PC-9 (cell line): ENCODE measurements at places on chromosomes 4 and X. TPM values are rescaled to one million over a fixed set of nuclear protein-coding genes. Genes with fewer than 3 reads are reported as not detected.

DNA sequence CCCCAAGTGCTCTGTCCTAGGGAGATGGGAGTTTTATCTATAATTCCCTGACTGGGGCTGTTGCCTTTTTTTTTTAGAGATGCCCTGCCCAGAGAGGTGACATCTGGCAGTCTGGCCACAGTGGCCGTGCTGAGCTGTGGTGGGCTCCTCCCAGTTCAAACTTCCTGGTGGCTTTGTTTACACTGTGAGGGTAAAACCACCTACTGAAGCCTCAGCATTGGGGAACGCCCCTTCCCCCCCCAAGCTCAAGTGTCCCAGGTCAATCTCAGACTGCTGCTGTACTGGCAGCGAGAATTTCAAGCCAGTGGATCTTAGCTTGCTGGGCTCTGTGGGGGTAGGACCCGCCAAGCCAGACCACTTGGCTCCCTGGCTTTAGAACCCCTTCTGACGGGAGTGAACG, 38.3 kb upstream of the CBLL2 start:
- no peak overlapping the region for H3K27ac ChIP-seq
- no peaks in the 10 kb centered on the region for H3K27me3 ChIP-seq
- H3K4me1 ChIP-seq = no peaks in the 10 kb centered on the region
- H3K4me3 ChIP-seq = no peak overlapping the region

DNA sequence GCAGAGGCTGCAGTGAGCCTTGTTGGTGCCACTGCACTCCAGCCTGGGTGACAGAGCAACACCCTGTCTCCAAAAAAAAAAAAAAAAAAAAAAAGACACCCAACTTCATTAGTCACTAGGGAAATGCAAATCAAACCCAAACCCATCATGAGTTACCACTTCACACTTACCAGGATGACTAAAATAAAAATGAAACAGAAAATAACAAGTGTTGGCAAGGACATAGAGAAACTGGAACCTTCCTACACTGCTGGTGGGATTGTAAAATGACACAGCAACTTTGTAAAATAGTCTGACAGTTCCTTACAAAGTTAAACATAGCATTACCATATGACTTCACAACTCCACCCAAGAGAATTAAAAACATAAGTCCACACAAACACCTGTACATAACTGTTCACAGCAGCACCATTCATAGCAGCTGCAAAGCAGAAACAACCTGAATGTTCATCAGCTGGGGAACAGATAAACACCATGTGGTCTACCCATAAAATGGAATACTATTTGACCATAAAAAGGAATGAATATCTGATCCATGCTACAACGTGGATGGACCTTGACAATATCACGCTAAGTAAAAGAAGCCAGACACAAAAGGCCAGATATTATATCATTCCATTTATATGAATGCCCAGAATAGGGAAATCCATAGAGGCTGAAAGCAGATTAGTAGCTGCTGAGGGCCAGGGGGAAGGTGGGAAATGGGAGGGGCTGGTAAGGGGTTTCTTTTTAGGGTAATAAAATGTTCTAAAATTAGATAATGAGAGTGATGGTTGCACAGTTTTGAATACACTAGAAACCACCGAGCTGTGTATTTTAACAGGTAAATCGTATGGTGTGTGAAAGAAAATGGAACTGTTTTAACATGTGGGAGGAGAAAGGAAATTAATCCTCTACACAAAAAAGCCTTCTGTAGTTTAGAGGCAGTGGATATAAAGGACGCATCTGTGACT, 18.3 kb downstream of the CD99L2 start:
- no peak overlapping the region for H3K4me3 ChIP-seq
- H3K27me3 ChIP-seq = no peaks in the 10 kb centered on the region
- DNase-seq = no peak
- H3K4me1 ChIP-seq = no peaks in the 10 kb centered on the region
- H3K27ac ChIP-seq = no peak overlapping the region

DNA sequence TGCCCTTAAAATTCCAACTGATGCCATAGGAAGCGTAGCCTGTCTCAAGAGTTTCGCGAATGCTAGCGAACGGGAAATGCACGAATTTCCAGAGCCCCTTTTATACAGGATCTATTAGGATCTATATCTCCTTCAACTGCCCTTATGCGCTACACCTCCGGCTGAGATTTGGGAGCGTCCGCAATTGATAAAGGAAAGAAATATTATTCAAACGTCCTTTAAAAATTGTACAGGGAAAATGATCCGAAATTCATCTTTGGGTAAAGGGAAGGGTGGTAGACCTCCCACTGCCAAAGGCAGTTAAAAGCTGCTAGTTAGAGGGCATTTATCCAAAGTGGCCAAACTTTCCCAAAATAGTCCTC, 609 bp downstream of the NR3C2 start:
- peak overlapping the region; percentile 74 for H3K4me3 ChIP-seq
- no peak overlapping the region for H3K27ac ChIP-seq
- DNase-seq = no peak
- H3K4me1 ChIP-seq = peaks cover 13% of the 10 kb centered on the region; the same call in 1 of the 2 replicates
- H3K27me3 ChIP-seq = peaks cover 20% of the 10 kb centered on the region

RAB9B gene
- not detected in 2 replicates for total RNA-seq

ABLIM2 gene
- 1.6 and 6.2 TPM in 2 replicates for total RNA-seq

FRAS1 gene
- total RNA-seq = 13.1 and 17.3 TPM in 2 replicates
